ENCODE measurements at places on chromosomes 3 and 15. TPM values are rescaled to one million over a fixed set of nuclear protein-coding genes. Genes with fewer than 3 reads are reported as not detected.

- H3K27me3 ChIP-seq: no peaks in the 10 kb centered on the region
- H3K27ac ChIP-seq: no peak overlapping the region
- H3K4me3 ChIP-seq: no peak overlapping the region
- H3K36me3 ChIP-seq: no peaks in the 10 kb centered on the region
- peaks cover 12% of the 10 kb centered on the region for H3K4me1 ChIP-seq
These were observed 14.7 kb upstream of the HHLA2 start for GRCh38 chr3:108281670-108282069.

DNA sequence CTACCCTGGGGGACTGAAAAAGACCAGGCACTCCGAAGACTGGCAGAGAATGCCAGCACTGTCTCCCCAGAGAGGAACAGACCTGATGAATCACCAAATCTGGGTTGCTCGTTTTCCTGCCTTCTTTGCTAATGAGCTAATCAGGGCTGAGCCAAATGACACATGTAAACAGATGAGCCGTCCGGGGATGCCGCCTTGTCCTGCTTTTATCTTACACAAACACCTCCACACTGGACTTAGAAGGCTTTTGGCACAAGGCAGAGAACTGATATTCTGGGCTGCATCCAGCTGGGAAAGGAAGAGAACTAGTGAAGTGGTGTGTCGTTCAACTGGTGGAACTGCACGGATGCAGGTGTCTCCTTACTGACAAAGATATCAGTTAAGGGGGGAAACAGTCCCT is 88.1 kb downstream of the MECOM start:
- H3K27ac ChIP-seq: peak overlapping the region; percentile 24
- no peaks in the 10 kb centered on the region for H3K4me1 ChIP-seq
- H3K36me3 ChIP-seq: no peaks in the 10 kb centered on the region
- no peak for DNase-seq

DNA sequence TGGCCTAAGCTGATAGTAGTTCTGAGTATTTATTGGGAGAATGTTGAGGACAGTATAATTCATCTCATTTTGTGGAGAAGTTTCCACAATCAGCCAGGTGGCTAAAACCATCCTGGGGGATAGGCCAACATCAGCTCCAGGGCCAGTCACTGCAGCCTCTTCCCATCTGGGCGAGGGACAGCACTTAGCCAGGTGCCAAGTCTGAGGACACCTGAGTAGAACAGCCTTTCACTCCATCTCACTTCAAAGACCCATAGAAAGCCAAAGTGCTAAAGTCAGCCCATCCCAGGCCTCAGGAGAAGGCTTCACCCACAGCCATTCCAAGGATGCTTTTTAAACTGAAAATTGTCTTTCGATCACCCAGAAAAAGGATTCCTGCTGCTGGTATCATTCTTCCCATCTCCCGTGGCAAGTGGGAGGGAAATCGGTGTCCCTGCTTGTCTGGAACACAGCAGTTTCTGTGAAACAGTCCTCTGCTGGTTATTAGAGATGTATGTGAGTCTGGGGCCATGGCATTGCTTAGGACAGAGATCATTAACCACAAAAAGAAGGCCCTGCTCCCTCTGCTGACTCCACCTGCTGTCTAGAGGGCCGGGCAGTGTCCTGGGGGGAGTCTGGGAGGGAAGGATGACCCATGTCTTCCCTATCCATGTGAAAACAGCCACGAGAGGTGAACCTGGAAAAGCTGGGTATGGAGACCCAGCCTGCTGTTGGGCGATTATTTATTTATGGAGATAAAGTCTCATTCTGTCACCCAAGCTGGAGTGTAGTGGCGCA is 9.6 kb downstream of the CALML4 start:
- H3K27ac ChIP-seq: no peak overlapping the region
- DNase-seq: no peak
- H3K4me1 ChIP-seq: peaks cover 7% of the 10 kb centered on the region
- no peak overlapping the region for H3K4me3 ChIP-seq

GRCh38 chr15:35992791-35993190 is 446.8 kb upstream of the DPH6 start:
- H3K27me3 ChIP-seq: no peaks in the 10 kb centered on the region
- no peak overlapping the region for H3K4me3 ChIP-seq
- no peak overlapping the region for H3K27ac ChIP-seq
- no peaks in the 10 kb centered on the region for H3K36me3 ChIP-seq
- DNase-seq: no peak
- no peaks in the 10 kb centered on the region for H3K4me1 ChIP-seq

GRCh38 chr15:80801891-80802680 is 22.9 kb downstream of the CEMIP start:
- no peak overlapping the region for H3K4me3 ChIP-seq
- H3K36me3 ChIP-seq: no peaks in the 10 kb centered on the region
- DNase-seq: peak; percentile 41
- H3K27me3 ChIP-seq: no peaks in the 10 kb centered on the region
- H3K4me1 ChIP-seq: no peaks in the 10 kb centered on the region

GRCh38 chr3:136385457-136385856 is 135.3 kb downstream of the PCCB start:
- H3K4me3 ChIP-seq: no peak overlapping the region
- H3K36me3 ChIP-seq: no peaks in the 10 kb centered on the region
- no peaks in the 10 kb centered on the region for H3K27me3 ChIP-seq

DNA sequence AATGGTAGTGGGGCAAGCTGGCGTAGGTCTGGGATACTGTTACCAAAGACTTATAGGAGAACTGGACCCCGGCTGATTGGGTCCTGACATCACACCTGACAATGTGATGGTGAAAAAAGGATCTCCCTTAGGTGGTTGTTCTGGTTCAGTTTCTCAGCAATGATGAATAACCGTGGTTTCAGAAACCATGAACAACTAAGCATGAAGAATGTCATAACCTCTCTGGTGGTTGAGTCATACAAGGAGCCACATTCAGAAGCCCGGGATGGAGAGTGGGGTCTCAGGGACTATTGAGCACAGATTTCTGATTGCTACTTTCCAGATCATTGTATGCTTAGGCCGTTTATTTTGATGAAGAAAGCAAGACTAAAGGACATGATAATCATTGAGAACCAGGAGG is 17.4 kb downstream of the GPR160 start:
- no peak overlapping the region for H3K4me3 ChIP-seq
- H3K27me3 ChIP-seq: no peaks in the 10 kb centered on the region
- peaks cover 7% of the 10 kb centered on the region for H3K4me1 ChIP-seq
- no peak overlapping the region for H3K27ac ChIP-seq
- no peak for DNase-seq

DNA sequence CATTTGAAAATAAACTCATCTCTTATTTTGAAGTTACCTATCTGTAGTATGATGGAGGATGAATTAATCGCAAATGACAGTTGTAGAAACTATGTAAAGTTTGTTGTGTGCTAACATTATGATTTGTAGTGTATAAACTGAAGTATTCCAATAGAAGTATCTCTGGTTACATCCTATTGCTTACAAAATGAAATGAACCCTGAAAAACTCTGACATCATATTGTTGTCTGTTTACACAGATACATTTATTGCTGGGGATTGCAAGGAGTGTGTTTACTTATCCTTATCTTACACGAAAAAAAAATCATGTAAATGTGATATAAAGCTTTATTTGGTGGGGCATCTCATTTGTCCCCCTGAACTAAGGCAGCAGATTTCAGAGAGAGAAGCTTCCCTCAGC is 2.6 kb upstream of the ABHD10 start:
- no peaks in the 10 kb centered on the region for H3K36me3 ChIP-seq
- H3K4me1 ChIP-seq: peaks cover 9% of the 10 kb centered on the region
- DNase-seq: no peak
- no peak overlapping the region for H3K4me3 ChIP-seq
- no peak overlapping the region for H3K27ac ChIP-seq

DNA sequence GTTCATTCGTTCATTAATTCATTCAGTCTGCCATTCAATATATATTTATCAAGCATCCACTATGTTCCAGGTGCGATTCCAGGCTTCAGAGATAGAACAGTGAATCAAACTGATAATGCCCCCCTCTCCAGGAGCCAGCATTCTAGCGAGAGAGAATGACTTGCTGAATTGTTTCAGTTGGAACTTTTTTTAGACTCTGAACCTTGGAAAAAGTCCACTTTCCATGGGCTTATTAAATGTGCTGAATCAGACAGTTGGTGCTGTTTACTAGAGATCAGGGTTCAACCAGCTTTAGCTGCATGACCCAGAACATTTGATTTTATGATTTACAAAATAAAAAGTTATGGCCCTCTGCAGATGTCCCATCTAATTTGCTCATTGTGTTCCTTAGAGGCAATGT is 213.2 kb downstream of the THSD4 start:
- no peak overlapping the region for H3K27ac ChIP-seq
- no peak overlapping the region for H3K4me3 ChIP-seq
- H3K27me3 ChIP-seq: no peaks in the 10 kb centered on the region
- H3K36me3 ChIP-seq: no peaks in the 10 kb centered on the region
- DNase-seq: no peak

DNA sequence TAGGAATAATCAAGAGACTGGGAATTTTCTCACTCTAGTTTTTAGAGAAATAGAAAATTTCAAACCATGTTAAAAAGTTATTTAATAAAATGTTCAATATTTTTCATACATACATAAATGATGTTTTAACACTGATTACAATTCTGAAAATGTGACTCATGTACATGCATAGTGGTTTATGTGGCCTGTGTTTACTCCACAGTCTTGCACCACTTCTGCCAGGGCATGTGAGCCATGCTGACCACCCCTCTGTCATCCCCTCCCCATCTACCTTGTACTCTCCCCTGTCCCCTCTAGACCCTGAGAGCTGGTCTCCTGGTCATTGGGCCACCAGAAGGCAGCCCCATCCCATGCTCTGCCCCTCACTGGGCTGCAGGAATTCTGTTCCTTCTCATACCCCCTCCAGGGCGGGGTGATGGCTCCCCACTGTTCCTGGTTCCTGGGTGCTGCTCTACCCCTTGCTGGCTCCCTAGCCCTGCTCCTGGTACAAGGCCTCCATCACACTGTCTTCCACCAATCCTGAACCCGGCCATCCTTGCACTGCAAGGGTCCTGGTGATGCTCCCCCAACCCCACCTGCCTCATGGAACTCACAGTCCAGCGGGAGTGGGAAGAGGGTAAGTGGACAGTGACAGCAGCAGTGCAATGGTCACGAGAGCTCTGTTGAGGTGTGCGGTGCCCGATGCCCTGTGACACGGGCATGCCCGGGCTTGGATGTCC is 24.2 kb upstream of the SLC41A3 start:
- H3K4me1 ChIP-seq: no peaks in the 10 kb centered on the region
- DNase-seq: no peak
- no peak overlapping the region for H3K27ac ChIP-seq
- H3K27me3 ChIP-seq: no peaks in the 10 kb centered on the region
- H3K4me3 ChIP-seq: no peak overlapping the region

GRCh38 chr3:7607676-7608075 is 746.8 kb downstream of the GRM7 start:
- no peak overlapping the region for H3K27ac ChIP-seq
- H3K27me3 ChIP-seq: no peaks in the 10 kb centered on the region
- no peaks in the 10 kb centered on the region for H3K4me1 ChIP-seq
- no peaks in the 10 kb centered on the region for H3K36me3 ChIP-seq
- no peak for DNase-seq

DNA sequence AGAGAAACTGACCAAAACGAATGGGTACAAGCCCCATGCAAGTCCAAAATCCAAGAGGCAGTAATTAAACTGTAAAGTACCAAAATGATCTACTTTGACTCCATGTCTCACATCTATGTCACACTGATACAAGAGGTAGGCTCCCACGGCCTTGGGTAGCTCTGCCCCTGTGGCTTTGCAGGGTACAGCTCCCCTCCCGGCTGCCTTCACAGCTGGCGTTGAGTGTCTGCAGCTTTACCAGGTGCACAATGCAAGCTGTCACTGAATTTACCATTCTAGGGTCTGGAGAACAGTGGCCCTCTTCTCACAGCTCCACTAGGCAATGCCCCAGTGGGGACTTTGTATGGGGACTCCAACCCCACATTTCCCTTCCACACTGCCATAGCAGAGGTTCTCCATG is 308.6 kb downstream of the TBC1D5 start:
- no peak overlapping the region for H3K27ac ChIP-seq
- DNase-seq: no peak
- no peaks in the 10 kb centered on the region for H3K27me3 ChIP-seq
- no peak overlapping the region for H3K4me3 ChIP-seq
- no peaks in the 10 kb centered on the region for H3K4me1 ChIP-seq

DNA sequence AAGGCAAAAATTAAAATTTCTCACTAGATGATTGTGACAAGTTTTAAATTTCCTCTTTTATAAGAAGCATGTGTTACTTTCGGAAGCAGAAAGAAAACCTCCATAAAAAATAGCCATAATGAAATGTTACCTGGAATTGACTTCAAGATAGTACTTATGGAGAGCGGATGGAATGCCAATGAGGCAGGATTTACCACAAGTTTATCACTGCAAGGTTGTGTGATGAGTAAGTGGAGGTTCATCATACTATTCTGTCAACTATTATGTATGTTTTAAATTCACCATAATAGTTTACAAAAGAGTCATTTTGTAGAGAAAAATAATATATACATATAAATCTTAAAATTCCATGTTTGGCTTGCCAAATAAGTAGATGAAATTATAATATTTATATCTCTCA is 230.3 kb downstream of the SCAPER start:
- no peaks in the 10 kb centered on the region for H3K27me3 ChIP-seq
- H3K4me3 ChIP-seq: no peak overlapping the region
- H3K4me1 ChIP-seq: no peaks in the 10 kb centered on the region
- no peaks in the 10 kb centered on the region for H3K36me3 ChIP-seq

GRCh38 chr3:10188804-10189556 is 24.3 kb downstream of the IRAK2 start:
- H3K36me3 ChIP-seq: no peaks in the 10 kb centered on the region
- no peak overlapping the region for H3K4me3 ChIP-seq
- H3K4me1 ChIP-seq: peaks cover 76% of the 10 kb centered on the region
- H3K27me3 ChIP-seq: no peaks in the 10 kb centered on the region
- peak overlapping the region; percentile 89 for H3K27ac ChIP-seq
- no peak for DNase-seq

DNA sequence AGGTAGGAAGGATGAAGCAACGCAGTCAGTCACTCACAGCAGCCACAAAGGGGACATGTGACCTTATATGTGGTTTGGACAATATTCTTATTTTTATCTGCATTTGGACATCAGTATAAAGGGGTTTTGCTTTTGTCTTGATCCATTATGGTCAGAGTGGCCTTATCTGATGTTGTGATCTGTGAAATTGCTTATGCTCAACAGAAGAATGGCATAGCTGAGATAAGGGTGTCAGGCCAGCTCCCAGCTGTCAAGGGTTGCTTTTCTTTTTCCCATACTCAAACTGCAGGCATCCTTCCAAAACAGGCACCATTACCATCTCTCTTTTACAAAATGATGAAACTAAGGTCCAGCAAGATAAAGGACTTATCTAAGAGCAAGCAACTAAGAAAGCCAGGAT is 28.1 kb downstream of the DCLK3 start:
- H3K27me3 ChIP-seq: no peaks in the 10 kb centered on the region
- DNase-seq: no peak
- no peaks in the 10 kb centered on the region for H3K36me3 ChIP-seq
- H3K4me1 ChIP-seq: peaks cover 6% of the 10 kb centered on the region

- no peaks in the 10 kb centered on the region for H3K36me3 ChIP-seq
- no peak overlapping the region for H3K27ac ChIP-seq
- no peak for DNase-seq
- no peaks in the 10 kb centered on the region for H3K27me3 ChIP-seq
- no peak overlapping the region for H3K4me3 ChIP-seq
These were observed 36.0 kb upstream of the SYNPR start for GRCh38 chr3:63242124-63242523.

The IL5RA gene
- 1.3 TPM for total RNA-seq

The CSPG5 gene
- total RNA-seq: 5.0 TPM
